ENCODE measurements at places on chromosomes 16 and 17.

- peak; percentile 41 for DNase-seq
Measured at GRCh38 chr16:11585460-11586377, 1.0 kb downstream of the LITAF start.

GRCh38 chr16:80440667-80441066, 100.1 kb upstream of the DYNLRB2 start:
- DNase-seq, result no peak

- DNase-seq, result no peak
Measured at GRCh38 chr16:8075271-8075670, 515.0 kb downstream of the TMEM114 start.

DNA sequence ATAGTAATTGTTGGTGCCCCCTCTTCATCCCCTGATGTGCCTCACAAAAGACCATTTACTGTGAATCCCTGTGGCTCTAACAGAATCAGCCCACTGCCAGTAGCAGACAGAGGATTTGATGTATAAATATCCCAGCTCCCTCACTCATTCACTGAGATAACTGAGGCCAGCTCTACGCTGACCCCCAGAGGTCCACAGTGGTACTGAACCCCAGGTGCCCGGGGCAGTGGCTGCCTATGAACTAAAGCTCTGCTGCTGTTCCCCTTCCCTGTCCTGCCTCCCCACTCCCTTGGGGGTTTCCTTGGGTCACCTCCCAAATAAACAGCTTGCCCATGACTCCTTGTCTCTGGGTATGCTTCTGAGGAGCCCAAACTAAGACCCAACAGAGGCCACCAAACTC, 295.8 kb downstream of the FOXL1 start:
- peak; percentile 23 for DNase-seq

GRCh38 chr17:2064520-2064971, 9.6 kb downstream of the HIC1 start:
- no peak for DNase-seq

- DNase-seq, result no peak
Measured at GRCh38 chr17:46730679-46731078, 87.8 kb downstream of the WNT3 start.

DNA sequence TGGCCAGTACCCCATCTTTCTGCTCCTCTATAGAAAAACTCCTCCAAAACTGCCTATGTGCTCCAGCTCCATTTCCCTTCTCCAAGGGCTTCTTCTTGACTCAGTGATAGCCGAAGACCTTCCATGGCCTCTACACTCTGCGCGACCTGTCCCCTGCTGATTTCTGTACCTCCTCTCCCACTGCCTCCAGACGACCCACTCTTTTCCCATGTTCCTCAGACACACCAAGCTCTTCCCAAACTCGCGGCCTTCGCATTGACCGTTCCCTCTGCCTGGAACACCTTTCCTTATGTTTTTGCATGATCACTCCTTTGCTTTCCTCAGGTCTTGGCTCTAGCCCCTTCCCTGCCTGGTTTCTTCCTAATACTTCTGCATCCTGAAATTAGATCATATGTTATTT, 255.6 kb upstream of the SDK2 start:
- DNase-seq, result no peak

All from stimulated activated CD4-positive, alpha-beta T cell treated with anti-CD3 and anti-CD28 coated beads, Interleukin-2, amount 100 ng/mL, for 24 hours (primary cell).